ENCODE measurements at places on chromosomes 1 and 21. TPM values are rescaled to one million over a fixed set of nuclear protein-coding genes. Genes with fewer than 3 reads are reported as not detected.

- H3K36me3 ChIP-seq, result no peaks in the 10 kb centered on the region
- H3K27me3 ChIP-seq, result peaks cover 16% of the 10 kb centered on the region
- H3K4me3 ChIP-seq, result no peak overlapping the region
- H3K27ac ChIP-seq, result no peak overlapping the region
Measured at GRCh38 chr1:162470216-162470615, 27.4 kb upstream of the UHMK1 start.

GRCh38 chr1:1283821-1284220 lies 3.6 kb downstream of the SCNN1D start:
- H3K4me1 ChIP-seq, result peaks cover 6% of the 10 kb centered on the region
- no peaks in the 10 kb centered on the region for H3K27me3 ChIP-seq
- H3K27ac ChIP-seq, result no peak overlapping the region
- H3K36me3 ChIP-seq, result no peaks in the 10 kb centered on the region
- no peak overlapping the region for H3K4me3 ChIP-seq

DNA sequence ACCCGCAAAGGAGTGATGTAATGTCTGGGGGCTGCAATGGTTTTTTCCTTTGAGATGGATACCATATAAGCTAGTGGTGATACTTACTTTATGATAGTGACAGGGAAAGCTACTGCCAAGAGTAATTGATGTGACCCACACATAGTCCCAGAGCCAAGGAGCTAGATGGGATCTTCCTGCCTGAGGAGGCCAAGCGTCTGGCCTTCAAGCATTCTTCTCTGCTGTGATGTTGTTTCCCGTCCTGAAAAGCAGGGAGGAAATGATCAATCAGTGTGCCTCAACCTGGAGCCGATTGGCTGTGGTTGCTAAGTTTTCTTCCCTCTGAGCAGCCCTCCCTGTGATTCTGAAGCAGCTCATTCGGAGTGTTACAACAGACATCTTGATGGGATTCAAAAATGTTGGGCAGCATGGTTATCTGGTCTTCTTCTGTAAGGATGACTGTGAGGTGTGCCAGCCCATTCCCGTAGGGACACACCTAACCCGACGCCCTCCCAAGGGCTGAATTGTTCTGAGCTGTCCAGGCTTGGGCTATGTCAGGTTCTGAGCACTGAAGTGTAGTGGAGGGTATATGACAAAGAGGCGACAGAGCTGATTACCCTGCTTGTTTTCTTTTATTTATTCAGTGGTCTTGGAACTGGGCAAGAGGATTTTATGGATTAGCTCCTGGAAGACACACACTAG lies 56.7 kb downstream of the UCK2 start:
- H3K4me3 ChIP-seq, result no peak overlapping the region
- H3K27ac ChIP-seq, result peak overlapping the region; percentile 32
- H3K4me1 ChIP-seq, result peaks cover 71% of the 10 kb centered on the region
- peaks cover 16% of the 10 kb centered on the region for H3K36me3 ChIP-seq

GRCh38 chr1:12121212-12122003 lies 45.4 kb upstream of the TNFRSF1B start:
- H3K27ac ChIP-seq, result no peak overlapping the region
- peak; percentile 26 for DNase-seq
- H3K4me1 ChIP-seq, result no peaks in the 10 kb centered on the region
- H3K36me3 ChIP-seq, result no peaks in the 10 kb centered on the region

GRCh38 chr1:149916193-149916897 lies 1.3 kb downstream of the SV2A start:
- no peak overlapping the region for H3K4me3 ChIP-seq
- no peak overlapping the region for H3K27ac ChIP-seq
- peaks cover 13% of the 10 kb centered on the region for H3K36me3 ChIP-seq
- H3K4me1 ChIP-seq, result peaks cover 12% of the 10 kb centered on the region
- no peak for DNase-seq

DNA sequence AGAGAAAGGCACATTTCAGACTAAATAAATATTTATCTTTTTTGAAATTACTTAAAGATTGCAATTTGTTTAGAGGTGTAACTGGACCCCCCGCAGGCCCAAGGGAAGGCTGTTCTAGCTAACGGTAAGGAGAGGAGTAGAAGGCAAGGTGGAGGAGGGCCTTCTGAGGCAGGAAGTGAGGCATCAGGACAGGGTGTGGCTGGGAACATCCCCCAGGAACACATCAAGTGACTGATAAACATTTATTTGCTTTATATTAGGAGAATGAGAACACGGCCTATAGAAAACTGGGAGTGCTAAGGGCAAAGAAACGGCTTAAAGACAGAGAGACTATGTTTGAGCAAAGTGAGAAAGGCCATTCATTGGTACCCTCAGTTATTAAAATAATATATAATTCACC lies 23.2 kb downstream of the HIVEP3 start:
- H3K36me3 ChIP-seq, result no peaks in the 10 kb centered on the region
- H3K4me1 ChIP-seq, result peaks cover 25% of the 10 kb centered on the region
- H3K4me3 ChIP-seq, result no peak overlapping the region
- H3K27ac ChIP-seq, result peak overlapping the region; percentile 3

DNA sequence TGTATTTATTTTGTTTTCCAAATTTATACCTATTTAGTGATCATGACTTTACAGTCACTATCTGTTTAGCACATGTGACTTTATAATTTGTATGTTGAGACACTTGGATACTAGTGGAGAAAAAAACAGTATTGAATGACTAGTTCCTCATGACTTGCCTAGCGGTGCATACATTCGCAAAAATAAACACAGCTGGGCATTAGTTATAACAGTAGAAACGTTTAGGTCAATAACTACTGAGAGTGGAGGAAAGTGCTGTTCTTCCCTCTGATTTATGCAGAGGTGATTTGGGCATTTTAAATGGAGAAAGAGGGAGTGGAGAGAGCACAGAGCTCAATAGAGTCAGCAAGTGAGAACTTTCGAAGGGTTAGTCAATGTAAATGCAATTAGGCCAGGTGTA lies 1679.0 kb upstream of the B3GALT2 start:
- H3K27ac ChIP-seq, result no peak overlapping the region
- DNase-seq, result no peak
- no peak overlapping the region for H3K4me3 ChIP-seq
- no peaks in the 10 kb centered on the region for H3K36me3 ChIP-seq
- H3K4me1 ChIP-seq, result no peaks in the 10 kb centered on the region

DNA sequence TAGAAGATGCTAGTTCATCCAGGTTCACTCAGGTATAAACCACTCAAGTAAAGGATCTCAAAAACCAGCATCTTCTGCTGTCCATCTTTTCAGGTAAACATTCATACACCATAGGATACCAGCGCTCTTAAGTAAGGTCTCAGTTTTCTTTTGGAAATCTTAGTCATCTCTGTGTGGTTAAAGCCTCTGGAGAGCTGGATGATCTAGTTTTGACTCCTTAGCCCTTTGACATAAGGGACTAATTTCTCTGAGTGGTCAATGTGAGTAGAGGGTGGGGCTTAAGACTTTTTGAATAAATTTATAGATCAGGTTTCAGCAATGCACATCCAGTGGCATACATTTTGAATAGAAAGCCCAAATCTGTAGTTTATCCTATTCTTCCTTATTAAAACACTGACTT lies 92.3 kb downstream of the CTH start:
- DNase-seq, result no peak
- no peaks in the 10 kb centered on the region for H3K27me3 ChIP-seq
- no peak overlapping the region for H3K4me3 ChIP-seq
- H3K36me3 ChIP-seq, result peaks cover 5% of the 10 kb centered on the region
- H3K4me1 ChIP-seq, result no peaks in the 10 kb centered on the region

DNA sequence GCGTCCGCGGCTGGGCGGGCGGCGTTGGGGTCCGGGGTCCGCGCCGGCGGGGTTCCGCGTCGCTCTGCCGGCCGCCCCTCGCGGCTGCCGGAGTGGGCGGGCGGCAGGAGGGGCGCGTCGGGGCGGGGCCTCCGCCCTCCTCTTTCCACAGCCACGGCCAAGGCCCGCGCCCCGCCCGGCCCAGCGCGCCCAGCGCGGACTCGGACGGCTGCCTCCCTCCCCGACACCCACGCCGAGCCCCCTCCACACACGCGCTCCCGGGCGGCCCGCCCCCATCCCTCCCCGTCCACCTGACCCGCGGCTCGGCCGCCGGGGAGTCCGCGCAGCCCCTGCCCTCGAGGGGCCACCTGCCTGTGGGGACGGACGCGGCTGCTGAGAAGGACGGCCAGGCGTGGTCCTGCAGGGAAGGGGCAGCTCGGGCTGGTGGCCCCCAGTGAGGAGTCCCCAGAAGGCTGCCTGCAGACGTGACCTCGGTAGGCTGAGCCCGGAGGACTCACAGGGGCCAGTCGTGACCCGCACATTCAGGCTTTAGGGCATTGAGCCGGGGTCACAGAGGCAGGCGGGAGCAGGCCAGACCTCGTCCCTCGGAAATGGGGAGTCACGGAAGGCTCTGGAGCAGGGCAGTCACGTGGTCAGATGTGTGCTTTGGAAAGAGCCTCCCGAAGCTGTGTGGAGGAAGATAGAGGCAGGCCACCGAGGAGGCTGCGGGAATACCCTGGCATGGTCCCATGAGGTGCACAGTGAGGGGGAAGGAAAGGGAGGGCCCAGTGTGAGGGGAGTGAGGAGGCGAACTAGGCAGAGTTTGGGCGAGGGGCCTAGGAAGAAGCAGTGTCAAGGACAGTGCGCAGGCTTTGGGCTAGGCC lies at the start of gene COL8A2:
TSS of gene COL8A2 (minus strand) at position 94 of the 863 bp plus-strand sequence. CDS start 24,980 bp downstream, outside the sequence.
- peaks cover 21% of the 10 kb centered on the region for H3K27me3 ChIP-seq
- H3K4me3 ChIP-seq, result peak within 1 kb of the TSS; percentile 23
- no peaks in the 10 kb centered on the region for H3K4me1 ChIP-seq
- H3K27ac ChIP-seq, result no peak within 1 kb of the TSS

DNA sequence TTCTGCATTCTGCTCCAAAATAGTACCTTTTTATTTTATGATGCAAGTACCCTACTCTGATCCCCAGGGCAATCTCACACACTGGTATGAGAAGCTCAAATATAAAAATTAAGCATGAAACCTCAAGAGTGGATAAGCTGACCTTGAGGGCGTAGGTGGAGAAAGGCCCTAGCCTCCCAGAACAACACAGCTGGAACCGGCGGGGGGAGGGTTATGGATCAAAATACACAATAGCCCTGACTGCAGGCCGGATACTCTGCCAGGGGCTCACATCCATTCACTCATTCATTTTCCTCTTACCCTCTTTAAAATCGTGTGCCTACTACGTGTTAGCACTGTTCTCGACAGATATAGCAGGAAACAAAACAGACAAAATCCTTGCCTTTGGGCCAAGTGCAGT lies 32.8 kb upstream of the ECE1 start:
- no peak overlapping the region for H3K4me3 ChIP-seq
- peak; percentile 38 for DNase-seq
- H3K27ac ChIP-seq, result peak overlapping the region; percentile 90
- H3K36me3 ChIP-seq, result no peaks in the 10 kb centered on the region
- peaks cover 47% of the 10 kb centered on the region for H3K4me1 ChIP-seq

GRCh38 chr1:1630191-1630964 lies 1.6 kb upstream of the MMP23B start:
- H3K4me3 ChIP-seq, result no peak overlapping the region
- H3K4me1 ChIP-seq, result no peaks in the 10 kb centered on the region
- H3K27ac ChIP-seq, result no peak overlapping the region
- no peaks in the 10 kb centered on the region for H3K27me3 ChIP-seq

DNA sequence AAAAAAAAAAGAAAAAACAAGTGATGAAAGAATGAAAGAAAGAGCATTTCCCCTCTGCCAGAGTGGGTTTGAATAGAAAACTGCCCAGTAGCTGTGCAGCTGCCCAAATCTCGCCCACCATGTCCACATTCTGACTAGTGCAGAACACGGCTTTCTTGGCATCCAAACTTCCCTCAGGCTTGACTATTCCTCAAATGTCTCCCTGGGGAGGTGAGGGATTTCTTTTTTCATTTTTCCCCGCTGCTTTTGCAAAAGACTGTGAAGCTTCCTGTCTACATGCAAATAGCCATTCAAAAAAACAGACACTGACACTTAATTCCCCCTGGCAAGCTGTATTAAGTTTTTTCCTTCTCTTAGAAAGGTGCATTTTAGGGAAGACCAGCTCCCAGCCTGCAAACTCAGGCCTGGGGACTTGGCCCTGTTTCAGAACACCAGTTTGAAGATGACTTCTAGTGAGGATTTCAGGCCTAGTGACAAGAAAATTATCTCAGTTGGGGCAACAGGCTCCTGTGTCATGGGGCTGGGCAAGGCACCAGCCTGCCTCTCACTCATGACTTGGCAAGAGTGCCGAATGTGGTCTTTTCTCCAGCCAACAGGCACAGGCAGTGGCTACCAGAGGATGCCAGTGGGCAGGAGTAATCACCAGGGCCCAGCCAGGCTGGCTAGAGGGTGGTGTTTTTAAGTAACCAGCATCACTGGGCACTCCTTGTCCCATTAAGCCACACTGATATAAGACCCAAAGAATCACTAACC lies 178.1 kb upstream of the NFIA start:
- H3K4me3 ChIP-seq, result no peak overlapping the region
- H3K36me3 ChIP-seq, result no peaks in the 10 kb centered on the region

- H3K36me3 ChIP-seq, result no peaks in the 10 kb centered on the region
- peak overlapping the region; percentile 46 for H3K27ac ChIP-seq
- peaks cover 31% of the 10 kb centered on the region for H3K4me1 ChIP-seq
- H3K4me3 ChIP-seq, result peak overlapping the region; percentile 57
- H3K27me3 ChIP-seq, result no peaks in the 10 kb centered on the region
- peak; percentile 87 for DNase-seq
Measured at GRCh38 chr1:210882414-210883221, 251.3 kb downstream of the KCNH1 start.

DNA sequence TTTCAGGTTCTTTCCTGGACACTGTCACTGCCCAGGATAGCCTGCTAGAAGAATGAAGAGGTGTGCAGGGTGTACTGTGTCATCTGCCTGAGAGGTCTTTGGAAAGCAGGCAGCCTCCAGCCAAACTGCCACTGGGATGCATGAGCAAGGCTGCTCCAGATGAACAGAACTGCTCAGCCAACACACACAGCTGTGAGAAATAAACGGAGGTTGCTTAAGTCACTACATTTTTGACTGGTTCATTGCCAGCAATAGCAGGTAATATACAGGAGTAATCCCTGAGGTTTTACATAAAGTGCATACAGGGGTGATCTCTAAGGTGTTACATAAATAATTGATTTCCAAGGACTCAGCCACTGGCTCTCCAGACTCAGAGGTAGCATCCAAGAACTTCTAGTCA lies 516.9 kb downstream of the BRINP3 start:
- no peaks in the 10 kb centered on the region for H3K36me3 ChIP-seq
- no peak overlapping the region for H3K4me3 ChIP-seq
- H3K27me3 ChIP-seq, result no peaks in the 10 kb centered on the region
- H3K27ac ChIP-seq, result no peak overlapping the region
- peaks cover 10% of the 10 kb centered on the region for H3K4me1 ChIP-seq

DNA sequence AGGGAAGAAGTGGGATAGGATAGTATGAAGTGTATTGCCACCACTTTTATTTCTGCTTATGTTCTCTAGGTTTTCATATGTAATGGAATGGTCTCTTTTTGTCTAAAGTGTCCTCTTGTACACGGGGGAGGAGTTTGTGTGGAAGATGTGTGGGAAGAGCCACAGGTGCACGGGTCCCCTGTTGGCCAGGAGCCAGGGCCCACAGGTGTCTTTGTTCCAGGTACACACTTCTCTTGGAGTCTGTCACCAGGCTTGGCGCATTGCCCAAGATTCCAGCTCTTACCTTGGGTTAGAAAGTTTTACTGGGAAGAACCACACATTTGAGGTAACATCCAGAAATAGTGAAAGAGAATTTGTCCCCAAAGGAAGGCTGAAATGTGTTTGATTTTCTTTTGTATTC lies 10.5 kb downstream of the TENT5C start:
- H3K27ac ChIP-seq, result no peak overlapping the region
- no peaks in the 10 kb centered on the region for H3K36me3 ChIP-seq
- no peaks in the 10 kb centered on the region for H3K27me3 ChIP-seq
- H3K4me3 ChIP-seq, result no peak overlapping the region
- DNase-seq, result no peak

Gene OR2T29
- total RNA-seq, result not detected

Gene CLDN17
- not detected for total RNA-seq

Gene SMIM34
- not detected for total RNA-seq

Gene NEK2
- total RNA-seq, result 33.4 TPM

Gene AGT
- total RNA-seq, result not detected

Gene BACE2
- total RNA-seq, result 21.3 TPM

Measured in MCF 10A (cell line).